ENCODE measurements at places on chromosomes 2 and 18.

GRCh38 chr18:26960911-26961310, 95.4 kb upstream of the AQP4 start:
- no peak for DNase-seq

DNA sequence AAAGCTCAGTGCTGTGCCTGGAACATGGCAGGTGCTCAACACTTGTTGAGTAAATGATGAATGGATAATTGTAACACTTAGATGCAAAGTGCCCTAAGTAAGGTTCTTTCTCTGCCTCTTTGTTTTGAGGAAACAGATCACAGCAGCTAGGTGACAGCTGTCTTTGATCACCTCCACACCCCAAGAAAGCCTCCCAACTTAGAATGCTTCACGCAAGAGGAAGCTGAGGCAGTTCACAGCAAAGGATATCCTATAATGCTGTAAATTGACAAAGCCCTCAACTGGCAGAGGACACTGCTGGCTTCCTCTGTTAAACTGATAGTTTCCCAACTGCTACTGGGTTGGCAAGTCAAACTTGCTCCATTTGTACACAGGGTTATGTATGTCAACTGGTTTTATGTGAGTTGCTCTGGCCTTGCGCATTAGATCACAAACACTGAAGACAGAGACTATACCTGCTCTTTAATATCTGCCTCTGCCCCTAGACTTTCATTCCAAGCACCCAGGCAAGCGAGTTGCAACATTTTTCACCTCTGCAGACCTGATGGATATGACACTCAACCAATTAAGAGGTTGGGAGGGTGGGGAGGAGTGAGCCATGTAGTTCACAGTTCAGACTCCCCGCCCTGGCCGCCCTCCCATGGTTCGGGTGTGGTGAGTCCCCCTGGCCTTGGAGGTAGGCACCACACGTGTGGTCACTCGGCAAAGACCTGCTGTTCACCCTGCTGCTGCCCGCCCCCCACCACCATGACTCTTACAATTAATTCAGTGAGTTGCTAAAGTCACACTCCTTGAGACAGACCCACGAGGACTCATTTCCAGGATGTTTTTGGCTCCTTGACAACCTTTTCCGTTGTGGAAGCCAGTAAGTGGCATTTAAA, 4.8 kb upstream of the MALL start:
- no peak for DNase-seq

DNA sequence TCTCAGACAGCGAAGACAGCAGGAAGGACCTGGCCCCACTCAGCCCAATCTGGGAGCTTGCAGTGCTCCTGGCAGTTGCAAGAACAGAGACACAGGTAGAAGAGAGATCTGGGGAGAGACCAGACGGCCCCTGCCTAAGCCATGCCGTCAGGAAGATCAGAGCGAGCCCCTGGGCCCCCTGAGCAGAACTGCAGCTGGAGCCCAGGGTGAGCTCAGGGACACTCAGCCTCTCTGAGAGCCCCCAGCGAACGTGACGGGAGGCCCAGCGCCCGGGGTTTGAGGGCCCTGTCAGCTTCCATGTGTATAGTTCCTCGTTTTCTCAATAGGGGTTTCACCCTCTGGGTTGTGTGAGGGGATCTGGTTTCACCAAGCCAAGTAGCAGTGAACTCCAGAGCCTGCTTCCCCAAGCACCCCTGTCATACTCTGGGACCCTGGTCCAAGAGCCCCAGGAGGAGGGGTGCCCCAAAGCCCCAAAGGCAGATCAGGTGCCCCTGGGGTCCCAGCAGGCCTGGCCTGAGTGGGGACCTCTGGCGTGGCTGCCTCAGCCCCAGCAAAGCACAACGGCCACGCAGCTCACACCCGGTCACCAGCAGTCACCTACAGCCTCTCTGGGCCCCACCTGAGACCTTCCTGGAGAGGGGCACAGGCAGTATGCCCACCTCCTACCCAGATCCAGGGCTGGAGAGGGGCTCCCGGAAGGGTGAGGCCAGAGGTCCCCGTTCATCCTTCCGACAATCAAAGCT, 431.3 kb upstream of the MYT1L start:
- no peak for DNase-seq

DNA sequence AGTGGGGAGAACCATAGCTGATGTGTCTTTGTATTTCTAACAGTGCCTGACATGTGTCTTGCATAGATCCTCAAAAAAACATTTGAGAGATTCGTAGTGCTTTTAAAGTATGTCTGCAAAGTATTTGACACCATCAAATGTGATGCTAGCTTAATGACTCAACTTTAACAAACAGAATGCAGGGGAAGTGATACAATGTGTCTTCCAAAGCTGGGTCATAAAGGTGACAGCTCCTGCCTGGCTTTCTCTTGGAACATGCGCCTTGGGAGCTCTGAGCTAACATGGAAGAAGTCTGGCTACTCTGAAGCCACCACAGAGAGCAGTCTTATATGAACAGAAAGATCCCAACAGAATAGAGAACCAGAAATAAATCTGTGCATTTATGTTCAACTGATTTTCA, 78.2 kb downstream of the C1D start:
- no peak for DNase-seq

DNA sequence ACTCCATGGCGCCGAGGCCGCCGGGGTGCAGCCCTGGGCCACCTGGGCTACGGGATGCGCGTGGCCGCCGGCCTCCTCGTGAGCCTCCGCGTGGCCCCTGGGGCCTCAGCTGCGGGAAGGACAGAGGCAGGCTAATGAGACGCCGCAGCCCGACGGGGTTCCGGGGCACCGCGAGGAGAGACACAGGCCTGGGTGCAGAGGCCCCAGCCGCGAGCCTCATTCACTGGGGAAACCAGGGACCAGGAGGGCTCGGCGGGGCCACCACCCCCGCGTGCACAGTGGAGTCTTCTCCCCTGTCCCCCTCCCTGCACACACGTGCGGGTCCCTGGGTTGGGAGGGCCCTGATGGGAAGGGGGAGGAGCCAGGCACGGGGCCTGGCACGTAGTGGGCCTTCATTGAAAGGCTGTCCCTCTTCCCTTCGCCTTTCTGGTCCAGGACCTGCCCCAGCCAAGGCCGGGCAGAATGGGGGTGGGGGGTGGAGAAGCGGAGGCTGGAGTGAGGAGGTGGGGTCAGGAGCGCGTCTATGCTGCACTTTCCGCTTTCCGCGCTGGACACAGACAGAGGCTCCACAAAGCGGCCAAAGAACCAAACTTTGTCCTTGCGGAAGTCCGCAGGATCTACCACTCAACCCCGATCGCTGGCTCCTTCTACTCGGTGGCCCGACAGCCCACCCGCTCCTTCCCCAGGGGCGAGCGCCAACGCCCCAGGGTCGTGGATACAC, 9.1 kb downstream of the ALPP start:
- DNase-seq = no peak

GRCh38 chr2:45901468-45902032, 250.1 kb downstream of the PRKCE start:
- DNase-seq = no peak

DNA sequence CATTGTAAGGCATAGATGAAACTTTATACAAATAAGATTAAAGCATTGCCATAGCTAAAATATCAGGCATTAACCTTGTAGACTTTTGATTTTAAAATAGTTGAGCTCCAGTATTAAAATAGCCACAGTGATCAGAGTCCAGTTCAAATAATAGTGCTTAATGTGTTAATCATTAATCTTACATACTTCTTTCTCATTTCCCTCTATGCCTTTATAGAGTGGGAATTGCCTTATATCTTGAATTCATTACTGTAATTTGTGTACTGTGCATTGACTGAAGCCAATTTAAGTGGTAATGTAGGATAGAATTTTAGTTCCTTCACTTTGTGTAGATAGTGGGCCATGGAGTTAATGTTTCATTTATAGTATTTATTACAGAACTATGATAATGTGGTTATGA, 549.2 kb upstream of the VWC2L start:
- no peak for DNase-seq

- DNase-seq = no peak
Measured at GRCh38 chr18:67672716-67673115, 156.2 kb upstream of the DSEL start.
